Ureter (tissue), 1 donor: ENCODE measurements at places on chromosomes 7 and 10. TPM values are rescaled to one million over a fixed set of nuclear protein-coding genes. Genes with fewer than 3 reads are reported as not detected.

GRCh38 chr7:121012919-121013318 lies 24.4 kb downstream of the CPED1 start:
- DNase-seq, result no peak

DNA sequence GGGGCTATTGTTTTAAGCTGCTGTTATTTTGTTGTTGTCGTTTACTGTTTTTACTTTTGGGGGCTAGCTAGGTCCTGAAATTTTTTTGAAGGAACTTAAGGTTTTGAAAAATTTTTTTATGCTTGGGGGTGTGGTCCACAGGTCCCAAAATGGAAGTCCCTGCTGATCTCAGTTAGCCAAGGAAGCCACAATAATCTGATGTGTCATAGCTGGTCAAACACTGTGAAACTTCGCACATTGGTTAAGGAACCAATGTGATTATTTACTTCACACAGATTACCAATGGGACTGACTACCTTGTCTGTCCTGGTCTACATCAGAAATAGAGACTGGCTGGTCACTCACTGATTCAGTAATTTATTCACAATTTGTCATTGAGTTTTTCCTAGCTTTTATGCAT lies 29.5 kb upstream of the HYCC1 start:
- DNase-seq, result no peak

Gene UCMA
- total RNA-seq, result not detected

- no peak for DNase-seq
Measured at GRCh38 chr7:157000741-157001653, 9.5 kb downstream of the MNX1 start.

- no peak for DNase-seq
Measured at GRCh38 chr10:34869135-34869836, 54.2 kb upstream of the PARD3 start.

DNA sequence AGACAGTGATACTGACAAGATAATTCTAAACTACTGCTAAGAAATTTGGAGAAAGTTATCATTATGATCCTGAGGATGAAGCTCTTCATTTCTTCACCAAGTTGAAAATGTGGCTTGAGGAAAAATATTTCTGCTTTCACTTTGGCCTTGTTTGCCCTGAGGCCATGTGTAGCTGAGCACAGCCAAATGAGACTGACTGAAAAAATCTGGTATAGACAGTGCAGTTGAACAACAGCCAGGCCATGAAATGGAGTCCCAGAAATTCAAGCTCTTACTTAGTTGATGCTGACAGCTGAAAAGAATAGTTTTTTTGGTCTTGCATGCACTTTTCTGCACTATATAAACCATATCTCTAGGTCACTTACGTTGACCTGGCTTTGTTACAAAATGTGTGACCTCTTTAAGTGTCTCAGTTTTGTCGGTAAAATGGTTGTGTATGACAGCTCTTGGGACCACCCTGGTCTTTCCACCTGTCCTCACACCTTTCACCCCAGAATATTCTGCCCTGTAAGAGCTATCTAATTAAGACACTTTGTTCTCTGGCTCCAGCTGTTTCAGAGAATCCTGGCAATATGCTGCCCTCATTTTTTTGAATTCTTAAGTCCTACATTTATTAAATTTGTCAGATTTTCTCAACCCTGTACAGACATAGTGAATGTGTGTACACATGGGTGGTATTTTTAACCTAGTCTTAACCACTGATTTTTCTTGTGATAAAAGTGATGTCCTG lies 91.3 kb downstream of the CD36 start:
- no peak for DNase-seq
